Activated CD4-positive, alpha-beta T cell treated with anti-CD3 and anti-CD28 coated beads, Interleukin-2, amount 50 U/mL, for 1 hour (primary cell): ENCODE measurements at places on chromosomes 1 and 21.

- no peak for DNase-seq
These were observed 42.1 kb upstream of the A3GALT2 start for GRCh38 chr1:33363021-33363420.

GRCh38 chr1:212951947-212952640, 1.8 kb downstream of the VASH2 start:
- DNase-seq = no peak

DNA sequence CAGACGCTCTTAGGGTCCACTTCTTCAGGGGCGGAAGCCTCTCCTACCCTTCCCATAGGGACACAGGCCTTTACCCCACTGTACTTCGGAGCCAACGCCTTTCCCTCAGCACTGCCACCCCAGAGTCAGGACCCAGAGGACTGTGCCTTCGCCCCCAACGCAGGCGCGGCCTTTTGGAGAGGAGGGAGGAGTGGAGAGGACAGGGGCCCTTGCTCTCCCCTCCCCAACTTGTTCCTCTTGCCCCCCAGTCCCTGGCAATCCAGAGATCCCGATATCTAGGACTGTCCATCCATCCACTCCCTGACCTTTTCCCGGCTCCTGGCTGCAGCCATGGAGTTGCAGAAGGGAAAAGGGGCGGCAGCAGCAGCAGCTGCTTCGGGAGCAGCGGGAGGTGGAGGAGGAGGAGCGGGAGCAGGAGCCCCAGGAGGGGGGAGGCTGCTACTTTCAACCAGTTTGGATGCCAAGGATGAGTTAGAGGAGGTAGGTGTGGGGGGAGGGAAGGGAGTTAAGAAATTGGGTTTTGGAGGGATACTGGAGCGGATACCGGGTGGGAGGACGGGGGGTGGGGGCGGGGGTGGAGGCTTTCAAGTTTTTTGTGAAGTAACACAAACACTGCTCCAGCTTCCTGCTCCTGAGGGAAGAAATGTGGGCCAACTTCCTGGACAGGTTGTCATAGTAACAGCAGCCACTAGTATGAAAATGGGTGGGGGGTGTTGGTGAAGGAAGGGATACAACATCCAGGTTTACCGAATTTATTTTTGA, 636 bp downstream of the INTS3 start:
- DNase-seq = peak; percentile 43

DNA sequence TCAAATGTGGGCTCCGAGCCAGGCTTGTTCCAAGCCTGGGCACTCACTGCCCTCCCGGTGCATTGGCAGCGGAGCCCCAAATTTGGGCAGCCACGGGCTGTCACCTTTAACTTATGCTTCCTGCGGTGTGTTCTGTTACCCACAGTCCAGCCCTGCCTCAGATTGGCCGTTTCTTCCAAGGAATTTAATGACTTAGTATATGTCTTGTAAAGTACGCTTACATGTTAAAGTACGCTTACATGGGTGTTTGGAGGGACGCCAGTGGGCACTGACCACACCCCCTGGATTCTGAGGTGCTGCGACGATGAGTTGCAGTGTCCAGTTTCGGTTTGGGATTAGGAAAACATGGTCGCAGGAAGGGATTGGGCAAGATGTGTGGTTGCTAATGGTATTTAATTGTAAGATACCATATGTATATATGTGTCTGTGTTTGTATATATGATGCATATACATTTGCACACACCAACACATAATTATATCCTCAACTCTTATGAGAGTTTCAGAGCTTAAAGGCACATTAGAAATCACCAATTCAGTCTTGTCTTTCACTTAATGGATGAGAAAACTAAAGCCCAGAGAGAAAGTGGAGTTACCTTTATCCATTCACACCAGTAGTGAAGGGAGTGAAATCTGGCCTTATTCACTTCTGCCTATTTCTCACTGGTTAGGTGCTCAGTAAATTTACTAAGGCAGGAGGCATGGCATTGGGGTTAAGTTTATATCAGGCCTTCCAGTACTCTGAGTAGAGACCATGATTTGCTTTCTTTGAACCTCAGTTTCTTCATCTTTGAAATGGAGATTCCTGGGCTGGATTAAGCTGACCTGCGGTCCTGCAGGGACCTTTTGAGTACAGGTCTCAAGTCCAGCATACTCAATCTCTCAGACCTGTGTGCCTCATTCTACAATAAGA, 1.0 kb downstream of the SMYD2 start:
- DNase-seq = no peak
